ENCODE measurements at places on chromosomes 12 and 14.

DNA sequence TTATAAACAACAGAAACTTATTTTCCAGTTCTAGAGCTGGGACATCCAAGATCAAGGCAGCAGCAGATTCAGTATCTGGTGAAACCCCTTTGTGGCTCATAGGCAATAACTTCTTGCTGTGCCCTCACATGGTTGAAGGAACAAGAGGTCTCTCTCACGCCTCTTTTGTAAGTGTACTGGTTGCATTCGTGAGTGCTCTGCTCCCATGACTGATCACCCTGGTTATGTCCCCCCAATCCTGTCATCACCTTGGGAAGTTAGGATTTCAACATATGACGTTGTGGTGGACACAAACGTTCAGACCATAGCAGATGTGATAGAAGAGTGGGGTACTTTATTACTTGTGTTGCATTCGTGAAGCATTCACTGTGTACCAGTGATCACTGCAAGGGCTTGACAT, 184.0 kb downstream of the SRGAP1 start:
- DNase-seq: no peak

GRCh38 chr12:49823350-49823749, 4.9 kb downstream of the NCKAP5L start:
- no peak for DNase-seq

DNA sequence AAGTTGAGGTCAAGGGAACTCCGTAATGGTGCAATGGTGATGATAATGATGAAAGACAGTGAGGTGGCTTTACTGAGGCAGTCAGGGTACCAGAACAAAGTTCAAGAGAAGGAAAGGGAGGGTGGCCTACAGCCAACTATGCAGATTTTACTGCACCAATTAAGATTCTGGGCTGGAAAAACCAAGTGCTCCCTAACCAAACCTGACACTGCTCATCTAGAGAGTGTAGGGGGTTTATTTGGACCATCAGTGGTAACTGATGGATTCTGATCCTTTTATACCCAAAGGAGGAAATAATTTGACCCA, 387 bp downstream of the LRRC9 start:
- no peak for DNase-seq

DNA sequence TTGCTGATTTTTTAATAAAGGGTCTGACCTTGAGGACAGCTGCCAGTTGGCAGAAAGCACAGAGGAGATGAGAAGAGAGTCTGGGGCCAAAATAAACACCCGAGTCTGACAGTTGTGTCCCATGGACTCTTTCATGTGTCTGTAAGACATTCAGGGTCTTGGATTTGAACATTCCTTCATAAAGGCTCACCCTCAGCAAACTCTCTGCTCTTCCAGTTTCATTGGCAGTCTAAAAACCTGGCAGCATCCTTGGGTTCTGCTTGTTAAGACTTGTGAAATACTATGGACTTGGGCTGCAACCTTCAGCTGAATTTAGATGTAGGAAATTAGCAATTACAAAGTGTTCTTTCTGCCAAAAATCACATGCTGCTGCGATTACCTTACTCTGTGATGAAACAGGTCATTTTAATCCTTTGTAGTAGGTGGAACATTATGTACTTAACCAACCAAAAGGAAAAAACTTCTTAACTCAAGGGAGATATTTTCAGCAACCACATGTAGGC, 32.0 kb upstream of the LMNTD1 start:
- no peak for DNase-seq

GRCh38 chr12:30378307-30378706, 317.4 kb downstream of the IPO8 start:
- DNase-seq: no peak

- no peak for DNase-seq
Measured at GRCh38 chr12:74988156-74988555, 221.5 kb downstream of the KCNC2 start.

DNA sequence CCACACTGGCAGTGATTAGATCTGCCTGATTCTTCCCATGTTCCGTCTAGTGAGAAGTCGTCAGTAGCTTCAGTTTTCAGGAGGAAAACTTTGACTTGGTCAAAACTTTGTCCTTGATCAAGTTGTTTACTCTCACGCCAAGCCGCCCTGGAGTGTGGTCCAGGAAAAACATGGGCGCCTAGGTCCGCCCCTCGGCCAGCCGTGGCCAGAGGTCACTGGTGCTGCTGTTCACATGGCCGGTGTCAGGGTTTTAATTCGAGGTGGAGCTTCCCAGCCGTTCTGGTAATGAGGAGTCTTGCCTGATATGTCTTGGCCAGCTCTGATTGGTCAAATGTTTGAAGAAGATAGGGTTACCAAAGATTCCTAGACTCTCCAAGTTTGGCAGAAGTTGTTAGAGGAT, 71.5 kb downstream of the PPP2R5C start:
- no peak for DNase-seq

GRCh38 chr14:61212546-61212945, 68.6 kb downstream of the TMEM30B start:
- no peak for DNase-seq
